ENCODE measurements at places on chromosomes 7 and 10.

GRCh38 chr10:128203028-128203427 is 76.8 kb upstream of the MKI67 start:
- no peak for DNase-seq

GRCh38 chr10:58921421-58921855 is 255.0 kb upstream of the PHYHIPL start:
- no peak for DNase-seq

DNA sequence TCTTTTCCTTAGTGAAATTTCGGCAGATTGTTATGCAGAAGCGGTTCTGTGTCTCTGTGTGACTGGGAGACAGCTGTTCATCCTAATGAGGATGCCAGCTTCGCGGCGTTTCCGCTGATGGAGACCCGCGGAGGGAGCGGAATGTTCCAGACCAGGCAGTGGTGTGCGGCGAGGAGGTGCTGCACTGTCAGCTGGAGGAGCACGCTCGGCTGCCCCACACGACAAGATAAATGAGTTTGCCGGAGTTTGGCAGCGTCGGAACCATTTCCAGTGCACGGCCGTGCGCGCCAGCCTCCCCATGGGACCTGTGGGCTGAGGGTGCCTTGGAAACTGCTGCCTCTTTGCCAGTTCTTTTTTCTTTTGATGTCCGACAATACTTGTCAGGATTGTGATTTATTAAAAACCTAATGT is 64.6 kb downstream of the WDR37 start:
- no peak for DNase-seq

DNA sequence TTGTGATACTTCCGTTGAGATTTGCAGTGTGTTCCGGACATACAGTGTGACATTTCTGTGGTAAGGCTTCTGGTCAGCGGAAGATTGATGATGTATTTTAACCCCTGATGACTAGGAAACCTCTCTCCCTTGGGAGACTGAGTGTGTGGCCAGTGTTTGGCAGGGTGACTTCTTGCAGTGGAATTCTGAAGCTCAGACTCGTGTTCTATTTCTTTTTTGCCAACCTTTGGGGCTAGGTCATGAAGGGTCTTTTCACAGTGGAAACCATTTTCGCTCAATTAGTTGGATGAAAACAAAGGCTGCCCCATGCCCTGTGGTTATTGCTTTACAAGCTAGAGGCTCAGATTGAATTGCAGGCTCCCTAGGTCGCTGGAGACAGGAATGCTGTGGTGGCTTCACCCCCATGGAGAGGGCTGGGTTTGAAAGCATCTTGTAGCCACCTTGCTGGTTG is 288.9 kb downstream of the BBS9 start:
- no peak for DNase-seq

DNA sequence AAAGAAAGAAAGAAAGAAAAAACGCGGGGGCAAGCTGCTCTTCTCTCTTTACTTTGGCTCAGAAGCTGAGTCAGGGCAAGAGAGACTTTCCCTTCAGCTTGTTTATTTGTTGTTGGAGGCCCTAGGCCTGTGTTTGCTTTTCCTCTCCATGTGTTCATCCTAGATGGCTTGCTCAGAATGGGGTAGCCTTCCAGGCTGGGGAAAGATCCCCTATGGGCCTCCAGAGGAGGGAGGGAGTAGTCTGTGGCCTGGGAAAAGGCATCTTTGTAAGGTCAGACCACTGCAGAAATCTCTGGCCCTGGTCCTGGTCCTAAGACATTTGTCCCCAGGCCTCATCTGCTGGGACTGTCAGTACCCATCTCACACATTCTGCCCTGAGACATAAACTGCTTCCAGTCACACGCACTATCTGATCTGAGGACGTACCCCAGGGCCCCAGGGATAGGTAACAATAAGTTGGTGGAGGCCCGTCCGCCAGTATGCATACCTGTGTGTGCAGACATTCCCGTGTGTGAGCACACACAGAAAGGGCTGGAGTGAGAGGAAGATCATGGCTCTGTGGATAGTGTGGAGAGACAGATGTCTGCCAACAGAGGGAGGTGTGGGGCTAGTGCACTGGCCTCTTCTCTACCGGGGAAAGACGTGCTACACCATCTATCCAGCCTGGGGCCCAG is 4.9 kb upstream of the SCD start:
- DNase-seq: peak; percentile 55

GRCh38 chr10:110348336-110348735 is 43.6 kb upstream of the SMNDC1 start:
- no peak for DNase-seq

DNA sequence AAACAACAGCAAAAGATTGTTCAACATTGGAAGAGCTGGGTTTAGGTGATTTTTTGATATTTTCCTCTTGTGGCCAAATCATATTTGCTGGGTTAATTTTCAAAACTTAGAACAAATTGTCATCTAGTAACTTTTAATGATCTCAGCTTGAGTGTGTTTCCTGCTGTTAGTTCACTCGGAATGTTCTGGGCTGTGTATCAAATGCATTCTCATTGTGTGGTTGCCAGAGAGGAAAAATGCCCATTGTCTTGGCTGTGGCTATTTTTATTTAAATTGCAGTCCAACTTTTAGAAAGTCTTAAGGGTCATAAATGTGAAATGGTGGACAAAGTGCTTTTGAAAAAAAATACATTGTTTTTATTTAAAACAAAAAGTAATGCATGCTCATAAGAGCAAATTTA is 542.0 kb downstream of the TNS3 start:
- no peak for DNase-seq

- DNase-seq: no peak
These were observed 327.2 kb downstream of the KCNMA1 start for GRCh38 chr10:77310288-77310840.

- peak; percentile 68 for DNase-seq
These were observed 67.9 kb upstream of the PRKCQ start for GRCh38 chr10:6647811-6648526.

DNA sequence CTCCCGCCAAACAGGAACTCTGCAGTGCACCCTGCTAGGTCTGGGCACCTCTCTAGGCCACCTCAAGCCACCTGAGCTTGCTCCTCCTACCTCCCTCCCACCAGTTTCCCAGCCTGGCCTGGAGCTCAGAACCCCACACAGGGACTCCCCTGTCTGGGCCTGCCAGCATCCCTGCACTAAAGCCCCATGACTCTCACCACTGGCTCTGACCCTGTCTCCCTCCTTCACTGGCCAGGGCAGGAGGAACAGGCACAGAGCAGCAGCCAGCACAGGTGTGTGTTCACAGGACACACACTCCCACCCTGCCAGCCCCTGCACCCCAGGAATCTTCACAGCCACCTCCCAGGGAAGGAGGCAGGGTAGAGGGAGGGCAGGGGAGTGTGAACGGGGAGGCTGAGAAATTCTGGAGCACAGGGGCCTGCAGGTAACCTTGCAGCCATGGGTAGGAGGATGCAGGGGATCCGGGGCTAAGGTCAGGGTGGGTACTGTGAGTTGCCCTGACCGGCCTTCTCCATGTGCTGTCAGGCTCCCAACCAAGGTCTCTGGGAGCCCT is 13.9 kb upstream of the ANTXRL start:
- DNase-seq: no peak

DNA sequence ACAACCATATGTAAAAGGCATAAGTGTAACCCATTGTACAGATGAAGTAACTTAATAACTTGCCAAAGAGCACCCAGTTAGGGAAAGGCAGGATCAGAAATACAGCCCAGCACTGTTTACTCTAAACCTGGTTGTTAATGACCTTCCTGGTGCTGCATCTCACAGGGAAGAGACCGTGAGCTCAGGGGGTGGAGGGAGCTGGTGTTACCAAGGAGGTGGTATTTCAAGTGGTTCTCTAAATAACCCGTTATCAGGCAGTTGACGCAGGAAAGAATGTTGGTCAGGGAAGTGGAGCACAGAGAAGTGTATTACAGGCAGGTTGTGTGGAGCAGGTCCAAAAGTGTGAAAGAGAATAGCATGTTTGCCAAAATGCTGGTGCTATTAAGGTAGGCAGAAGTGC is 4.4 kb upstream of the ST7 start:
- no peak for DNase-seq

DNA sequence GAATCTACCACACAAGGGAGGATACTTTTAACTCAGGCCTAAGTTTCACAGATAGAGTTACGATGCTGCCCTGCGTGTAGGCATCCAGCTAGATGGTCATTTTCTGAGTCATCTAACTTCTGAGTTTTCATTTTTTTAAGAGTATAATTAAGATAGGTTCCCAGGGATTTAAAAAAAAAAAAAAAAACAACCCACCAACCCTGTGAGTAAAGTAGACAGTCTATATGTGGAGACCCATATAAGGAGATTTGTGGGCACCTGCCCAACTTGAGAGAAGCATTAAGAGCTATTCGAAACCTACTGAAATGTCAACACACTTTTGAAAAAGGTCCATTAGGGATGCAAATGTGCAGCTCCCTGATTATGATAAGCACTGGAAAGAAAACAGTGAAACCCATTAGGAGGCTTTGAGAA is 257.3 kb downstream of the TRIL start:
- DNase-seq: no peak

- no peak for DNase-seq
These were observed 303.6 kb downstream of the GLRX3 start for GRCh38 chr10:130439766-130440165.
